GOT3 (cell line): ENCODE measurements at places on chromosomes 2 and 18.

DNA sequence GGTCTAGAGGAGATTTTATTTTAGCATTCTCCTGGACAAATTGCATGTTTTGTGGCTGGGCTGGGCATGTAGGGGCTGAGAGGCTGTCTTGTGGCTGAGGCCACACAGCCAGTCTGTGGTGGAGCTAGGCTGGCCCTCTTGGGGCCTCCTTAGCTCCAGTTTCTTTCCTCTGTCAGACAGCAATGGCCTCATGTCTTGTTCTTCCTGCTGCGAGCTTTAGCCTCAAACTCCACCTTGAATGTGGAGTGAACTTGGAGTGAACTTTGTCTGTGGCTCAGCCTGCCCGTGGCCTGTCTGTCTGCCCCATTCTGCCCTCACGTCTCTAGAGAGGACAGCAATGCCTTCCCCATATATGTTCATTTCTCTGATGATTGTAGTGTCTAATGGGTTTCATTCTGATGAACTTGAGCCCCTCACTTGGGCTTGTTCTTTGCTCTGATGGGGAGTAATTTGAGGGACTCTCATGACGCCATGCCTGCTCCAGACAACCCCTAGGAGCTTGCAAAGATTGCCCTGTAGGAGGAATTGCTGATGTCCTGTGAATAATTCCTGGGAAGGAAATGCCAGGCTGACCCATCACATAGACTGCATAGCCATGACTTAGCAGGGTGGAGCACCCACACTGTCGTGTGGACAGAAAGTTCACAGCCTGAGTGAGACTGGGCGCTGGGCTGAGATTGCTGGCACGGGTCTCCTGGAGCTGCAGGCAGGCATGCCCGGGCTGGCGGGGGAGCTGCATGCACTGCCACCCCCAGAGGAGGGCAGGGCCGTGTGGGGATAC lies 42.6 kb downstream of the ASAP2 start:
- DNase-seq, result no peak

GRCh38 chr2:208674919-208675318 lies 268.3 kb downstream of the PTH2R start:
- no peak for DNase-seq

DNA sequence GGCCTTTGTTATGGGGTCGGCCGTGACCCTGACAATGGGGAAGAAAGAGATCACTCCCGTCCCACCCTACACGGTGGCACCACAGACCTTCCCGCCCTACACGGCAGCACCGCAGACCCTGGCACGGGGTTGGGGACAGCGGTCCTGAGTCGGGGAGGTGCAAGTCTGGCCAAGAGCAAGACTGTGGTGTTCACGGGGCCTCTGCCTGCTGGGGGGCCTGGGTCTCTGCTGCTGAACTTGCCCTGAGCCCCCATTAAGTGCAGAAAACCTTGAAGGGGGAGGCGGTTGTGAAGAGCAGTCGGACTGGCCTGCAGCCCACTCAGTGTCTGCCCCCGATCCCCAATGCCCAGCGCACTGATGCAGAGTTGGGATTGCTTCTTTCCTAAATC lies 75.9 kb downstream of the SLC66A2 start:
- no peak for DNase-seq

GRCh38 chr2:141554810-141555209 lies 576.0 kb downstream of the LRP1B start:
- DNase-seq, result no peak

- no peak for DNase-seq
Observed at GRCh38 chr18:8821083-8821465, 115.7 kb downstream of the MTCL1 start.

- DNase-seq, result no peak
Observed at GRCh38 chr18:21451851-21452250, 148.7 kb downstream of the ESCO1 start.

GRCh38 chr2:201269764-201270163 lies 9.4 kb downstream of the CASP8 start:
- no peak for DNase-seq

- no peak for DNase-seq
Observed at GRCh38 chr18:76133873-76134272, 361.2 kb downstream of the ZNF516 start.
